ENCODE measurements at places on chromosomes 1 and 21.

DNA sequence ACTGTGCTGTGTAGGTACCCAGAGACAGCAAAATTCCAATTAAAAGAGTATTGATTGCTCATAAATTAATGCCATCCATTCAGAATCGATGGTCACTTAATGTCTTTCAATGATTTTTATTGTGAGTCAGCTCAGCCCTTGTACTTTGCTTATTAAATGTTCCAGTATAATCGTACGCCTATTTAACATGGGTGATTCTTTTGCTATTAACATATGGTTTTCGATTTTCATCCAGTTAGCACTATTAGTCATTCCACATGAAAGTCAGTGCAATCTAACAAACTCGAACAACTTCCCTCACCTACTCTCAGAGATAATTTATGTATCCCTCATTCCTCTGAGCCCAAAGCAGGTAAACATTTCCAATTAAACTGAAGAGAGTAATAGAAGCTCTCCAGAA, 109.6 kb upstream of the APP start:
- DNase-seq = no peak

GRCh38 chr1:66370462-66370971, 163.4 kb upstream of the SGIP1 start:
- DNase-seq = no peak

- no peak for DNase-seq
Measured at GRCh38 chr21:31409831-31410487, 65.9 kb upstream of the TIAM1 start.

- no peak for DNase-seq
Measured at GRCh38 chr1:234597894-234598293, 12.1 kb downstream of the IRF2BP2 start.

- no peak for DNase-seq
Measured at GRCh38 chr1:171180670-171181069, 4.4 kb upstream of the FMO2 start.

GRCh38 chr1:227392984-227393764, 74.9 kb upstream of the CDC42BPA start:
- no peak for DNase-seq

GRCh38 chr21:31921079-31921478, 48.3 kb downstream of the HUNK start:
- DNase-seq = no peak

DNA sequence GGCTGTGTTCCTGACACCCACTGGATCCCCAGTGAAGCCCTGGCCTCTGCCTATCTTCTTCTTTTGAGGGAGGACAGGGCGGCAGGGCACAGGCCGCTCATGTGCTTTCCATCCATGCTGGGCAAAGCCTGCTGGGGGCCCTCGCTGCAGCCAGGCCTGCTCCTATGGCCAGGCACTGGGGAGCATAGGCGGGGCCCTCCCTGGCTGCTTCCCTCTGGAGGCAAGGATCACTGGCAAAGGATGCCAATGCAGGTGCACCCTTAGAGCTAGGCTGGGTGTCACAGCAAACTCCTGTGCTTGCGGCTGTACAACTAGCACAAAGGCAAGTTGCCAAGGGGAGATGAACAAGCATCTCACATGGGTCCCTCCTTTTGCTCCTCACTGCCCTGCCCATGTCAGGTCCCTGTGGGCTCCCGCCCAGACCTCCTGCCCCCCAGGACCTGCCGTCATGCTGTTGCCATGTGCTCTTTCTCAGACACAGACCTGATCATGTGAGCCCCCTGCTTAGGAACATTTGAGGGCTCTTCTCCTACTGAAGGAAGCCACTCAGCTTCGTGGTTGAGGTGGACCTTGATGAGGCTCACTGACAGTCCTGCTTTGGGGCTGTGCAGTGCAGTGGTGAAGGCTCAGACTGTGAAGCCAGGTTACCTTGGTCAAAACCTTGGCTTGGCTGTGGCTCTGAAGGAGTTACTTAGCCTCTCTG, 393.6 kb downstream of the PTPRU start:
- no peak for DNase-seq

DNA sequence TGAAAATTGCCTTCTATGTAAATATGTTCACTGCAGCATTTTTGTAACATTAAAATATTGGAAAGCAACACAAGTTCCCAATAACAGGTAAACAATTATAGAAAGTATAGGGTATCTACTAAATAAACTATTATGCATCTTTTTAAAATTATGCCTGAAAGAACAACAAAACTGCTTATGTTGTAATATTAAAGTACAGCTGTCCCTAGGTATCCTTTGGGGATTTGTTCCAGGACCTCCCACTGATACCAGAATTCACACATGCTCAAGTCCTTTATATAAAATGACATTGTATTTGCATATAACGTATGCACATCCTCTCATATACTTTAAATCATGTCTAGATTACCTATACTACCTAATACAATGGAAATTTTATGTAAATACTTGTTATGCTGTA, 121.8 kb upstream of the TNFSF4 start:
- no peak for DNase-seq

GRCh38 chr1:192888574-192888973, 79.7 kb downstream of the RGS2 start:
- no peak for DNase-seq

DNA sequence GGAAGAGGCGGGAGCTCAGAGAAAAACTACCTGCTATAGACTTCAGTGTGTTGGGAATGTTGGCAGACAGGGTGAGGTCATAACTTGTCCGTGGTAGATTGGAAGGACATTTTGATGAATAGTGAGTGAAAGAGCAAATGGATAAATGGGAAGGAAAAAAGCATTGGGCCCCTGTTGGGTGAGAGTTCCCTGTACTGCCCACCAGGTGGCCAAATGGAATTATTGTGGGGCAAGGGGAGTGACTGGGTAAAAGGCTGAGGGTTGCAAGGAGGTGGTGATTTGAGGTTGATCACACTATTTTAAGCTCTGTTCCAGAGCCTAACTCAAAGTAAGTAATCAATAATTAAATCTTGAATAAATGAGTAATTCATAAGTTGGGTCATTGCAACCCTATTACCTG, 60.4 kb downstream of the MRPS6 start:
- no peak for DNase-seq

- no peak for DNase-seq
Measured at GRCh38 chr1:108983114-108983513, 19.8 kb upstream of the CLCC1 start.

- DNase-seq = no peak
Measured at GRCh38 chr1:205947024-205947423, 3.8 kb upstream of the SLC26A9 start.

GRCh38 chr1:53377438-53377841, 49.6 kb upstream of the LRP8 start:
- DNase-seq = no peak

DNA sequence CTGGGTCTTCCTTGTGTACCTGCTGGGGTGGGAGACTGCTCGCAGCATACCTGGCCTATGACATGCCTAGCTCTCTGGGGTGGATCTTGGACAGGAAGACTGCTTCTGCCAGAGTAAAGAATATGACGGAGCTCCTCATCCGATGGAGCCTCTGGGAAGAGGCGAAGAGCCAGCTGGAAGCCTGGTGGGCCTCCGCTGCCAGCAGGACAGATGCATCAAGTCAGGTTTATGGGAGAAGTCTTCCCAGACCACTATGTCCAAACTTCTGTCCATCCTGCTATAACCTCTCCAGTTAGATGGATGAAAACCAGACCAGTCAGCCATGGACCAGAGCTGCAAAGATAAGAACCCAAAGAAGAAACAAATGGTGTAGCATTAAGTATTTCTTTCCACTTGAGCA, 27.7 kb upstream of the NGF start:
- no peak for DNase-seq

- no peak for DNase-seq
Measured at GRCh38 chr1:7495962-7496361, 275.1 kb upstream of the VAMP3 start.

DNA sequence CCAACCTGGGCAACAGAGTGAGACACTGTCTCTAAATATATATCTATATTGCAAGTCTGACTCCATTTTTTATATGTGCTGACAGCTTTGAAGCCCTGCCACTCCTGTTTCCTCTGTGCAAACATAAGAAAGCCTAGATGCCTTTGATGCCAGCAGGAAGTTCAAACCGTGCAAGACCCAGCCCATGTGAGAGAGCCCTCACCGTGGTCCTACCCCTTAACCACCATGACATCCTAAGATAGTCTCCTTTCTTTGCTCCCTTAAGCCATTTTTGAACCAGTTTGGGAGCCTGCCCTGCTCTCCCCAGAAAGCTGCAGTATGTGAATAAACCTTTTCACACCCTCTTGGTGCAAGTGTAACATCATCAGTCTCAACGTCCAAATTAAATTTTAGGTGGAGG, 3.7 kb upstream of the DIPK1A start:
- no peak for DNase-seq

- DNase-seq = no peak
Measured at GRCh38 chr21:29637134-29637533, 302.7 kb downstream of the GRIK1 start.

DNA sequence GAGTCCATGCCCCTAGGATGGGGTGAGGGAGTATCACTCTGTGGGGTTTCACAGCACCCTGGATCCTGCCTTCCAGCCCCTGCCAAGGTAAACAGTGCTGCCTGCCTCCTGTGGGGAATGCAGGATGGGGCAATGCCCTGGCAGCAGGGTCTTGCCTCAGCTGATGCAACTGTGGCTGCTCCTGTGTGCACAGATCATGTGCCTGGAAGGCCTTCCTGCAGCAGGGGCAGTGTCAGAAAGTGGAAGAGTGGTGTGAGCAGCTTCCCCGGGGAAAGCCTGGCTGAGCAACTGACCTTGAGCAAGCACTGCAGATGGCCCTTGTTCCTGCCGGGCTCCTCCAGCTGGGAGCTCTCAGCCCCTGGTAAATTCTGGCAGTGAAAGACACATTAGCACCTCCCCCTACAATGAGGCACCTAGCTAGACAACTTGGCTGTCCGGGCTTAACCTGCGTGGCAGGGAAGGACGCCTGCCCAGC, 9.9 kb downstream of the TOR3A start:
- no peak for DNase-seq

- no peak for DNase-seq
Measured at GRCh38 chr1:89705901-89706699, 73.2 kb downstream of the LRRC8C start.

DNA sequence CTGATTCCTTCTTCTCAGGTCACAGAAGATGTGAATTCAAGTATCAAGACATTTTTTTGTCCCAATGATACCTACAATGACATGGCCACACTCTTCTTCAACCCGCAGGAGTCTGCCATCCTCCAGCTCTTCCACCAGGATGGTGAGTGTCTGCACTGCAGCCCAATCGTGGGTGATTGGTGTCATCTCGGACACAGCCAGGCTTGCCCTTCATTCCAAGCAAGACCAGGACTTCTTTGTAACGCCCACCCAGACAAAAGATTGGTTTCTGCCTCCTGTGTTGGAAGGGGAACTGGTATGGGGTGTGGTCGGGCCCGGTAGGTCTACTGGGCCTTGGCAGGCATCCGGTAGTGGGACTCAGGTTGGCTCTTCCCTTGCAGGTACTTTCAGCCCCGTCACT, 14.1 kb downstream of the NPPA start:
- no peak for DNase-seq

DNA sequence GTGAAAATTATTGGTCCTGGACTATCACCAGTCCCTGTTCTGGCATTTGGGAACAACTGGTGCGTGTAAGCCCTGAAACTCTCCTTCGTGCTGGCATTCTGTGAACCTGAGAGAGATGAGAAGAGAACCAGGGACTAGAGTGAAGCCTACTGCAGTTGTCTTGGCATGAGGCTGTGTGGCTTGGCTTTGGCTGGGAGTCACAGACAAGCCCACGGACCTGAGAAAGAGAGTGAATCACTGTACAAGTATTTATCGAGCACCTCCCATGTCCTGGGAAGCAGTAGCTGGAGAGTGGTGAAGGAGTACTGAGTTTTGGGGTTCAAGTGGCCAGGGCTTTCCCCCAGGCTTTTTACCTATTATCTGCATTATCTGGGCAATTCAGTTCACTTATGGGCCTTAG, 63.3 kb downstream of the FGGY start:
- no peak for DNase-seq

GRCh38 chr1:27045973-27046558, 33.4 kb upstream of the TENT5B start:
- peak; percentile 23 for DNase-seq

GRCh38 chr1:50989694-50990093, 19.6 kb downstream of the CDKN2C start:
- no peak for DNase-seq

- no peak for DNase-seq
Measured at GRCh38 chr1:197618061-197618460, 157.2 kb downstream of the DENND1B start.

GRCh38 chr1:172935062-172935592, 115.6 kb downstream of the TNFSF18 start:
- no peak for DNase-seq

GRCh38 chr1:43492826-43493225, 37.9 kb upstream of the PTPRF start:
- no peak for DNase-seq

GRCh38 chr1:34884961-34885360, 25.4 kb upstream of the SMIM12 start:
- no peak for DNase-seq

GRCh38 chr1:75203415-75204277, 69.5 kb downstream of the LHX8 start:
- no peak for DNase-seq

GRCh38 chr1:226677027-226678020, 61.8 kb downstream of the ITPKB start:
- no peak for DNase-seq

- DNase-seq = no peak
Measured at GRCh38 chr1:82445827-82446226, 645.1 kb downstream of the ADGRL2 start.

GRCh38 chr1:156281281-156281680, 1.3 kb downstream of the SMG5 start:
- peak; percentile 24 for DNase-seq

- DNase-seq = no peak
Measured at GRCh38 chr1:51417496-51418383, 87.4 kb upstream of the TTC39A start.

DNA sequence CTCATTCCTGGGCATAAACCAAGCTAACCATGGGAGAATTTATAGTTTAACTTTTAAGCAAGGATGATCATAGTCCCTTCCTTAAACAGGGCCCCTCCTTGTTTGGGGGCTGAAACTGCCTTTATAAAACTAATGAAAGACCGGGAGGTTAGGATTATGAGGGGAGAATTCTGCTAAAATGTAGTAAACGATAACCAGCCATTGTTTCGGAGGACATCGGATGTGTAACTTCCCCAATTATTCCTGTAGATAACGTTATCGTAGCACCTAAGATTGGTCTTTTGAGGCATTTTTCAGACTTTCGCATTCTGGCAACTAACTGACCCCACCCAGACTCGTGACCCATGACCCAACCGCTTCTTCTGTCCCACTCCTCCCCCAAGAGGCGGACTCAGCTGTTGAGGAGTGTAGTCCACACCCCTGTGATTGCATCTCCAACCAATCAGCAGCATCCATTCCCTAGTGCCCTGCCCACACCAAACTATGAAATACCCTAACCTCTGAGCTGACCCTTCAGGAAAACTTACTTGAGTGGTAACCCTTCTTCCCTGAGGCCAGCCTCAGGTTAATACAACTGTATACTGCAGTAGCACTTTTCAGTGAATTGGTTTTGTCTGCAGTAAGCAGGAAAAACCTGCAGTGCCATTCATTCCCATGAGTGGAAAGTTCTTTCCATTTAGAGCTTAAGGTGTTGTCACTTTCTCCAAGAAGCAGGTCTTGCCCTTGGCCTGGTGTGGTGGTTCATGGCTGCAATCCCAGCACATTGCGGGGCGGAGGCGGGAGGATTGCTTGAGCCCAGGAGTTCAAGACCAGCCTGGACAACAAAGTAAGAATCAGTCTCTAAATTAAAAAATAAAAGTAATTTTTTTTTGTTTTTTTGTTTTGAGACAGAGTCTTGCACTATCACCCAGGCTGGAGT, 823 bp upstream of the SYF2 start:
- peak; percentile 7 for DNase-seq

All from stimulated activated CD8-positive, alpha-beta memory T cell treated with anti-CD3 and anti-CD28 coated beads, Interleukin-4, amount 100 ng/mL, for 4 hours (primary cell).